Stimulated activated naive CD4-positive, alpha-beta T cell treated with Interleukin-2 at 50 U/mL for 16 hours (primary cell): ENCODE measurements at places on chromosomes 2 and 18.

GRCh38 chr2:97348265-97348664 lies 235.3 kb downstream of the ANKRD36 start:
- DNase-seq = no peak

DNA sequence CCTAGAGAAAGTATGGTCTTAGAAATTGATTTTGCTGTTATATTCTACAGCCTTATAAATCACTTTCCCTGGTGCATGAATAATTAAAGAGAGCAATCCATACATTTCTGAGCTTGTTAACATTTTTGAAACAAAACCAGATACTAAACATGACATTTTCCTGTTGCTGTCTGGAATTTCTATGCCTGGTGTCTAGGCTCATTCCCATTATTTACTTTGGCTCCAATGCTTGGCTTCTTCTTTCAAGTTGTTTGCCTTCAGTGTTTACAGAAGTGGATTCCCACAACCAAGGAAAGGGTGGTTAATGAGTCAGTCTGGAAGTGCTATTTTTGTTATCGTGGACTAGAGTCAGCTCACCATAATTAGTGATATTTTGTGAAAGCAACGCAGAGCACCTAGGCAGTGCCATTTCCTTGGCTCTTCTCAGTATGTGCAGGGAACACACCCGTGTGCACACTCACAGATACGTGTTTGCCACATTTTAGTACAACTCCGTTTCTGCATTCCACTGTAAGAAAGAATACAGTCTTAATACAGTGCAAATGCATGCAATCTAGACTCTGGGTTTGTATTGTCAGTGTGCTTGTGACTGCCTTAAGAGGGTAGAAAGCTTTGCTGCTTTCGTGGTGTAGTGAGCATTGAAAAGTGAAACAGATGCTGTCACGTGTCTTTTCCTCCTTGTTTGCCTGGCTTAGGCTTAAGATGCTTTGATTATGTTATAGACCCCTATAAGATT lies 185.0 kb upstream of the RASGRP3 start:
- no peak for DNase-seq

DNA sequence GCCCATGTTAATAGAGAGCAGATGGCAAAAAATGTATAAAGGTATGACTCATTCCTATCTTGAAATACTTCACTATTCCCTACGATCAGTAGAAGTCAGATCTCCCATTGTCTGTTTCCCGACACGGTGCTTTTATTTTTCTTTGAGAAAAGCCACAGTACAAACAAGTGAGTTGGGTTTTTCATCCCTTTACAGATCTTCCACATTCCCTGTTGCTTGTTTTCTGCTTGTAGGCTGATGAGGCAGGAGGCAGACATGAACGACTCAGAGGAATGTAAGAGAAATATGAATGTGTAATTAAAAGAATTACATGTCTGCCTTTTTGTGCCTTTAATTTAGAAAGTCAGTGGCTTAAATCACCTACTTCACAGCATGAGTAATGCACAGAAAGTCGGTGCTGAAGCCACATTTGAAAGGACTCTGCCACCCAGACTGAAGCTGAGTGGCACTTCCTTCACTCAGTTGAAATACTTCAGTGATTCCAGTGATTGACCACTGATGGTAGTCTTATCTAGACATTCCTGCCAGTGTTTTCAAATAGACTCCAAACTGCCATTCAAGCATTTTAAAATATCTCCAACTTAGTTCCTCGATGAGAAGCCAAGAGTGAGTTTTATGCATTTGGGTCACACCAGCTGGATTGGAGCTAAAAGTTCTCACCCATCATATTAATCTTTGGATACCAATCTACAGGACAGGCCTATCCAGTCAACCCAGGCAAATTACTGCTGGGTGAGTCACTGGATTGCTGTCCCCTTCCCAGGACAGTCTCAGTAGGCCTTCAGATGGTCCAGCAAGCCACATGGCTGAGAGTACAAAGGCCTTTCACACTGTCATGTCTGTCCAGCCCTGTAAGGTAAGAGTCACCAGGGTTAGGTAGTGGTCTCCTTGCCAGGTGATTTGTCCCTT lies 79.0 kb downstream of the COLEC12 start:
- DNase-seq = no peak

- DNase-seq = peak; percentile 88
Measured at GRCh38 chr2:64606479-64607363, 47.0 kb downstream of the SERTAD2 start.

DNA sequence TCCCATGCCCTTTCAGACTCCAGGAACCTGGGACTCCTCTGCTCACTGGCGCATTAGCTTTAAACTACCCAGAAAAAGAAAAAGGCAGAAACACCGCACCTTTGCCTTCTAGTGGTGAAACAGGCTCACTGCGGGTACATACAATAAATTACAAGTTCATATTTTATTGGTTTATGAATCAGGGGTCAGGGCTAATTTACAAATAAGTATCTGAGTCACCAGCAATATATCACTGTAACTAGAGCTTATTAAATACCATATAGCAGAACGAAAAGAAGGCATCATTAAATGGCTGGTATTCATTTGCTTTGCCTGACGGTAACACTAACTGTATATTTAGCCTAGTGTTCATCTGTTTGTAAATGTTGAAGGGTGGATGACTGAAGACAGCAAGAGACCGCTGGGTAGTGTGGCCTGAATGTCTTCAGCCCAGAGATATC lies 26.9 kb upstream of the DTNB start:
- no peak for DNase-seq

DNA sequence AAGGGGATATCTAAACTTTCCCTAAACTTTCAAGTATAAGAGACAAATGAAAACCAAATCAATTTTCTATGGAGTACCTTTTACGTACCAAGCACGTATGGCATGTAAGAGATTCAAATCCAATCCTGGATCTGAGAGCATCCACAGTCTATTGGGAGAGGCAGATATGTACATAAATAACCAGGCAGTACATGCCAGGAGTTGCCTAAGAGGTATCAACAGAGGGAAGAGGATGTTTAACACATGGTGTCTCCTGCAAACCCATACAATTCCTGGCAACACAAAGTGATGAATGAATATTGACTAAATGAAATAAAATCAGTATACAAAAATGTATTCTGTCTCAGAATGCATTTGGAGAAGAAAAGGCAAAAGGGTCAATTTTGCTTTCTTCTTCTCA lies 116.6 kb downstream of the PIGN start:
- DNase-seq = no peak

GRCh38 chr2:239235311-239235710 lies 165.5 kb downstream of the HDAC4 start:
- DNase-seq = no peak

- no peak for DNase-seq
Measured at GRCh38 chr2:220215785-220216184, 588.4 kb downstream of the SLC4A3 start.
